ENCODE measurements at places on chromosomes 3 and 15.

DNA sequence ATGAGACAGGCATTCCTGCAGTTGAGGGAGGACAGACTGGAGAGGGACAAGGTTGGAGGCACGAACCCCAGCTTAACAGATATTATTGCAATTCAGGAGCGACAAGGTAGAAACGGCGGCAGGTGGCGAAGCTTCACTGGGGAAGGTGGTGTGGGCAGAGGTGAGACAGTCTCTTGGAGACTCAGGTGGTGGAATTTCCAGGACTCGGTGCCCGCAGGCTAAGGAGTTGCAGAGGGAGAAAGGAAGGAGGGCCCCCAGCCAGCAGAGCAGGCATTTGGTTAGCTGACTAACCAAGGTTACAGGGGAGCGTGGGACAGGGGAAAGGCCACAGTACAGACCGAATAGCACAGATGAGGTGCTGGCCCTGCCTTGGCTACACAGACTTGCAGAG lies 3.0 kb downstream of the FAM174B start:
- no peak for DNase-seq

GRCh38 chr15:69172847-69173246 lies 12.4 kb downstream of the GLCE start:
- DNase-seq = no peak

DNA sequence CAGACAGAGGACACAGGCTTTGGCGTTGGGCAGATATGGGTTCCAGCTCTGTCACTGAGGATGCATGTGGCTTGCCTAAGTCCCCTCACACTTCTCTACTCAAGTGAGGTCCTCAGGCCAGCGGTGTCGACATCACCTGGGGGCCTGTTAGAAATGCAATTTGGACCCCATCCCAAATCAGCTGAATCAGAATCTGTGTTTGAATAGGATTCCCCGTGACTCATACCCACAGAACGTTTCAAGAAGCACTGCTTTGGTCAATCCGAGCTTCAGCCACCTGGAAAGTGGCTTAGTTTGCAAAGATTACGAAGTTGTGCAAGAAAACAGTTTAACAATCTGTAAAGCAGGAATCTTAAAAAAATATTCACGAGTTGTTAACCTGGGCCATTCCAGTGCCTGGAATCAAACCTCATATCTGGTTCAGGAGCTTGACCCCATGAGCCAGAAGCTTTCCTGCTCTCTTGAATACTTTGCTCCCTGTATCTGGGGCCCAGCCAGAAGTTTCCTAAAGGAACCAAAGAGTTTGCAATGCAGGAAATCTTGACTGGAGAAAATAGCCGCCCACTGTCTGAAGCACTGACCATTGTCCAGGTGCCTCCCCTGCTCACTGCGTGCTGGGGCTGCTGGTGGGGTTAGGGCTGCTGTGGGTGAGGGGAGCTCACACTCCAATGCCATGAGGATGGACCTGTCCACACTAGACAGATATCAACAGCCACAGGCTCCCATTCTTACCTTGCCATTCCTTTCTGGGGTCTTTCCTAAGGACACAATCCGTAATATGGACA lies 208.5 kb upstream of the LINGO1 start:
- no peak for DNase-seq

- no peak for DNase-seq
Observed at GRCh38 chr15:77980098-77980497, 97.4 kb downstream of the TBC1D2B start.

GRCh38 chr15:69105451-69105985 lies 54.9 kb upstream of the GLCE start:
- no peak for DNase-seq

GRCh38 chr3:34260271-34261000 lies 462.0 kb downstream of the PDCD6IP start:
- no peak for DNase-seq

DNA sequence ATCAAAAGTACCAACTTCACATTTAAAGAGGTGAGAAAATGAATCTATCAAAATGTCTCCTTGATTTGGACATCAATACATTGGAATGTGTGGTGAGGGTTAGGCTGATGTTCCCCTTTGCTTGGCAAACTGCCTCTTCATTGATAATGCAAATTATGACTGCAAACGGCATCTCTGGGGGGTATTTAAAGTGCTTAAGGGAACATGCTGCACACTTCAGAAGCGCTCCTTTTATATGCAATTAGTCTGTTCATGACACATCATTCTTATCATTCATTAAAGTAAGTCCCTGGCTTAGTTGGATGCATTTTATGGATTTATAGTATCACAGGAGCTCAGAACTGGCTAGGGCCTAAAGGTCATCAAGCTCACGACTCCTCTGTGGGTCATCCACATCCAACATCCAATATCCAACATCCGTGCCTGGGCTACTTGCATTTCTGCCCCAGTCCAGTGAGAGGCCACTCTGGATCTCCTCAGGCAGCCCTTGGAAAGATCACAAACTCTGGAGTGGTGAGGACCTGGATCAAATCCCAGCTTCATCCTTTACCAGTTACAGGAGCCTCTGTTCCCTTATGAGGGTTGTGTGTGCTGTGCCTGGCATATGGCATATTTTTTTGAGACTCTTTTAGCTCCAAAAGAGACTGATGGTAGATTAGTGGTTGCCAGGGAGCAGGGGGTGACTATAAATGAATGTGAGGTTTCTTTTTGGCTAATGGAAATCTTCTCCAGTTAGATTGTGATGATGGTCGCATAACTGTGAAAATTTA lies 136.8 kb upstream of the FOXB1 start:
- DNase-seq = no peak

DNA sequence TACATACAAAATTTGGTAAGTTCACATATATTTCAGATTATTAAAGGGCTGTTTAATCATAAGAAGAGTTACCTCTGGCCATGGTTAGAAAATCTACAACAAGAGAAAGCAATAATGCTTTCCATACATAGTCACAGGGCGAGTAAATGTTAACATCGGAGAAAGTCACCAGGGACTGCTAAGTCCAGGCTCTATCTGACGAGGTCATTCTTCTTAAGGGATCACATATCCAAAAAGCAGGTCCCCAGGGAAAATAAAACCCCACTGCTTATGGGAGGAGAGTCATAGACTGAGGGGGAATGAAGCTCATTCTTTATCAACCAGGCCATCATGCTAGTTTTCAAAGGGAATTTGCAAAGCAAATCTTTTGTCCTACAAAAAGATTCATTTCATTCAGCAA lies 3.1 kb downstream of the PCYT1A start:
- no peak for DNase-seq

DNA sequence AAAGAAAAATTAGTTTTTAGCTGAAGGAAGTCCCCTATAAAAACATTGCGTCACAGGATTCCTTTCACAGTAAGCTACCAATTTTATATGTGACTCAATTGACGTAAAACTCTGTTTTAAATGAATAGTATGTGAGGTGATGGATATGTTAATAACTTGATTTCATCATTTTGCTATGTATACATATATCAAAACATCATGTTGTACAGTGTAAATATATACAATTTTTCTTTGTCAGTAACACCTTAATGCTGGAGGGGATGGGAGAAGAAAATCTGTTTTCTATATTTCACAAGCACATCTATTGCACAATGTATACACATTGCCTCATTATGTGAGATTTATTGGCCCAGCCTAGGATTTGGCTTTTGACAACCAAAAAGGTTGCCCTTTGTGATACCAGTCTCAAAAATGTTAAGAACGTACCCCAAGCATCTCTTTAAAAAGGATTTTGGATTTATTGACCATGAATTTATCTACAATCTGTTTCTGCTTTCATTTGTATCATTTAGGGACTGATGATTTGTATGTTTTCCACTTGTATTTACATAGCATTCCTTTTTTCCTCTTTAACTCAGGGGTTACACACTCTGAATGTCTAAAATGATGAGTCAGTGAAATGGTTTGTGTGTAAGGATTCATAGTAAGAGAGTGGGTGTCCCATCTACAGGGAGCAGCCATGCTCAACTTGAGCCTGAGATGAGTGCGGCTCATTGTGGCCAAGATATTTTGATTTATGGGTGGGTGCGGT lies 62.6 kb downstream of the CRTC3 start:
- DNase-seq = no peak

DNA sequence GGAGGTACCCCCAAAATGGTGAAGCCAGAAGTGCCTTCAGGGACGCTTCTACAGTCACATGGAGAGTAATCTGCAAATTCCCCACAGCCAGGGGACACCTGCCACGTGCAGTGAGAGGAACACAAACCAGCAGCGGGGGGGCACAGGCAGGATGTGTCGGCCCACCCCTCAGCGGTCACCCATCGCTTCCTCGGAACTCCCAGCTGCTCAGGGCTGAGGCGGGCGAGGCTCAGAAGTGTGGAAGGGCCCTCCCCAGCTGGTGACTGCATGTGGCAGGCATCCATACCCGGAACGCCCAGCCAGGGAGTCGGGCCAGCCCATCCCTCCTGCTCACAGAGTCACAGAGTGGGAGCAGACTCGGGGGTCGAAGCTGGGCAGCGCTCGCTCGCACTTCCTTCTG lies 63.7 kb downstream of the SLC12A8 start:
- DNase-seq = no peak

GRCh38 chr3:94225148-94225865 lies 162.4 kb downstream of the NSUN3 start:
- DNase-seq = no peak

GRCh38 chr15:90716317-90716975 lies 700 bp upstream of the BLM start:
- DNase-seq = no peak

GRCh38 chr15:61337541-61337940 lies 108.4 kb upstream of the RORA start:
- no peak for DNase-seq

- DNase-seq = no peak
Observed at GRCh38 chr3:190058521-190059241, 62.0 kb downstream of the P3H2 start.
